ENCODE measurements at places on chromosomes 16 and 17.

GRCh38 chr16:85398688-85399582 is 214.2 kb upstream of the GSE1 start:
- DNase-seq, result no peak

DNA sequence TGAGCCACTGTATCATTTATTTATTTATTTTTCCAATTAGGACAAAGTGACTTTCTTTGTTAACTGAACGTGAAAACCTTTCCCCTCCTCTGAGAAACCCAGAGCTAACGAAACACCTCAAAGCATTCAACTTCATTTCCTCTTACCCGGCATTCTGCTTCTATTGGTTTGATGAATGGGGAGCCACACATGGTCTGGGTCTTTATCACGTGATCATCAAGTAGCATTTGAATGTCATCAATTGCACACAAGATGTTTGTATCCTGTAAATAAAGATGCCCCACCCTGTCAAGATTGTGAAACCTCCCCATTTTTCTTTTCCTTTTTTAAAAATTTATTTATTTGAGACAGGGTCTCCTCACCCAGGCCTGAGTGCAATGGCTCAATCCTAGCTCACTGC is 80.1 kb downstream of the DNAH3 start:
- no peak for DNase-seq

DNA sequence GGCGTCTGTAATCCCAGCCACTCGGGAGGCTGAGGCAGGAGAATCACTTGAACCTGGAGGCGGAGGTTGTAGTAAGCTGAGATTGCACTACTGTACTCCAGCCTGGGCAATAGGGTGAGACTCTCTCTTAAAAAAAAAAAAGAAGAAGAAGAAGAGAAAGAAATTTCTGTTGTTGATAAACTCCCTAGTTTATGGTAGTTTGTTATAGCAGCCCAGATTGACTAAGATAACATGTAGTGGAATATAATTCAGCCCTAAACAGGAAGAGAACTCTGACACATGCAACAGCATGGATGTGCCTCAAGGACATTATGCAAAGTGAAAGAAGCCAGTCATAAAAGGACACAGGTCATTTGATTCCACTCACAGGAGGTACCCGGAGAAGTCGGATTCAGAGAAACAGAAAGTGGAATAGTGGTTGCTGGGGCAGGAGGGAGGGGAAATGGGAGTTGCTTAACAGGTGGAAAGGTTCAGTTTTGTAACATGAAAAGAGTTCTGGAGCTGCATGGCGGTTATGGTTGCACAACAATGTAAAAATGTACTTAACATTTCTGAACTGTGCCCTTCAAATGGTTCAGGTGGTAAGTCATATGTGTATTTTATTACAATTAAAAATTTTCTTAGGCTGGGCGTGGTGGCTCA is 26.0 kb upstream of the PRM1 start:
- no peak for DNase-seq

GRCh38 chr17:63945784-63946439 is 13.8 kb upstream of the CD79B start:
- no peak for DNase-seq

DNA sequence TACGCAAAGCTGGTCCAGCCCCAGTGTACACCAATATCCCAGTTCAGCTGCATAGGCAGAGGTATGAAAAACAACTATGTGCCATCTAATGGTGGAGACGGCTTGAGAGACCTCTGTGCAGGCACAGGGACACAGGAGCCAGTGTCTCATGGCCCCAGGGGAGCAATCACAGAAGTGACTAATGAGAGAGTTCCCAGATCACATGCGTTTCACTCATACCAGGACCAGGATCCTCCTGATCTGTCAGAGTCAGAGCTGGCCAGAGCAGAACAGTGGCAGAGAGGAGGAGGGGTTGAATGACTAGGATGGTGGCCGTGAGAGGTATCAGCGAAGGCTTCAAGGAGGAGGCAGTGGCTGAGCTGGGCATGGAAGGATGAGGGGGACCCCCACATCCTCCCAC is 41.1 kb downstream of the TMEM132E start:
- no peak for DNase-seq

GRCh38 chr16:89741342-89742014 is 20.1 kb downstream of the ZNF276 start:
- DNase-seq, result no peak

- no peak for DNase-seq
Observed at GRCh38 chr17:2867441-2868424, 71.5 kb downstream of the RAP1GAP2 start.

GRCh38 chr16:84471966-84472365 is 32.5 kb downstream of the MEAK7 start:
- no peak for DNase-seq

GRCh38 chr17:56499799-56500388 is 93.6 kb upstream of the NOG start:
- DNase-seq, result no peak

DNA sequence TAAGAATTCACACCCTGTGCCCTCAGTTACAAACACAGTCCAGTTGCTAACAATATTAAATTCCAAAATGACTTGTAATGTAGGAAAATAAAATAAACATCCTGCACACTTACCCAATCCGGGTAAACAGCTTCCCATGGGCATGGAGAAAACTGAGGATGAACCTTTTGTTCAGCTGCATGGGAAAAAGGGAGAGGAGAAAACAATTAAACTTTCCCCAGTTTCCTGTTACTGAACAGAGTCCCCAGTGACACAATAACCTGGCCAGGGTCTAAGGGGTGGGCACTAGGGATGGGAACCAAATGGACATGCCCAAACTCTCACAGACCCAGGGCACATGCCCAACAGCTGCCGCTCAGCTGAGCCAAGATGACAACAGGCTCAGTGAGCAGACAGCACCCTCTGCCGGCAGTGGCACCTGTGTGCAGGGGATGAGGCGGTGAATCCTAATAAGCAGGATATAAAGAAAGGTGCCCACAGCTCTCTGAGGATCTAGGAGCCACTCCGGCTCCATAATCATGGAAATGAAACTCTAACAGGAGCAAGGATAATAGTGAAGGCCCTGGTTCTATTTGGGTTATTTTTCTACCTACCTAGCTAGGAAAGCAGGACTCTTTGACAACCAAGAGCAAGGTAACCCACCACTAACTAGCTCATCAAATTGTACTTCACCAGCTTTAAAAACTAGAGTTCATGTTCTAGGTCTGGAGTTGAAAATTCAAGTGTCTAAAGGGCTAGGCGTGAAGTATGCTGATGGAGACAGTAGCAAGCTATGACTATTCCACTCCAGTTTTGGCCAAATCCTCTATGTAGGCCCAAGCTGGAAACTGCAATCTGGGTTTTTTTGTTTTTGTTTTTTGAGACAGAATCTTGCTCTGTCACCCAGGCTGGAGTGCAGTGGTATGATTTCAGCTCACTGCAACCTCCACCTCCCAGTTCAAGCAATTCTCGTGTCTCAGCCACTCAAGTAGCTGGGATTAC is 58.8 kb downstream of the SMG6 start:
- DNase-seq, result no peak

GRCh38 chr17:72183194-72183685 is 62.4 kb downstream of the SOX9 start:
- DNase-seq, result no peak

- DNase-seq, result no peak
Observed at GRCh38 chr17:79803997-79804855, 7.3 kb upstream of the CBX8 start.

- DNase-seq, result no peak
Observed at GRCh38 chr17:49227436-49228261, 2.9 kb downstream of the PHOSPHO1 start.

DNA sequence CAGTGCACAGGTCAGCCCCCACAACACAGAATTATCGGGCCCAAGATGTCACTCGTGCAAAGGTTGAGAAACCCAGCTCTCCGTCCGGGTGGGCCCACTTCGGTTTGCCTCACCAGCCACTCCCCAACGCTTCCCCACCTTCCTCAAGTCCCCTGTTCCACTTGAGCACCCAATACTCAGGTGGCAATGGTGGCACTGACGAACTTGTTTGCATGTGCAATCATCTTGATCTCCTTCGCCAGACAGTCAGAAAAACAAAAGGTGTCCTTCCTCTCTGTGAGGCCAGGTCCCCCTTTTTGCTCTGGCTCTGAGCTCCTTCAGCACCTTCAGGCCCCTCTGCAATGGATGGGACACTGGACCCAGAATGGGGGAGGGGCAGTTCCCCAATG is 3.7 kb downstream of the GGA2 start:
- no peak for DNase-seq

DNA sequence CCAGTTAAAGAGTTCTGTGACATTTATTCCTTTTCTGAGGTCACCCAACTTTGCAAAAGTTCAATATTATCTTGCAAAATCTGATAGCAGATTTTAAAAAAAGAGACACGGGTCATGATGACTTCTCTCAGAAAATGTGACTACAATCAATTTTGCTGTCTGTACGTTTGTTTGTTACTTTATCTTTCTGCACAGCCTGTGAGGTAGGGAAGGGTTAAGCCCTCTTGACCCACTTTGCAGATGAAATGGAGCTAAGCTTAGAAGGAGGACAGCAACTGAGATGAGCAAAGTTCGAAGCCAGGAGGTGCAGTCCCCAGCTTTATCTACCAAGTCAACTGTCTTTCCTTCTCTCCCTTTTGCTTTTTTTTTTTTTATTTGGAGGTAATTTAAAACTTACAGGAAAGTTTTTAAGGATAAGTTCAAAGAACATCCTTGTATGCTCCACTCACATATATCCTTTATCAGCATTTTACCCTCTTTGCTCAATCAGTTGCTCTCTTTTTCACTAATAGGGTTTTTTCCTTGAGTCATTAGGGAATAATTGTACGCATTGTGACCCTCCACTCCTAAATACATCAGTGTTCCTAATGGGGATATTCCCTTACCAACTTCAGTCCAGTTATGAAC is 86.8 kb downstream of the MSI2 start:
- DNase-seq, result no peak

DNA sequence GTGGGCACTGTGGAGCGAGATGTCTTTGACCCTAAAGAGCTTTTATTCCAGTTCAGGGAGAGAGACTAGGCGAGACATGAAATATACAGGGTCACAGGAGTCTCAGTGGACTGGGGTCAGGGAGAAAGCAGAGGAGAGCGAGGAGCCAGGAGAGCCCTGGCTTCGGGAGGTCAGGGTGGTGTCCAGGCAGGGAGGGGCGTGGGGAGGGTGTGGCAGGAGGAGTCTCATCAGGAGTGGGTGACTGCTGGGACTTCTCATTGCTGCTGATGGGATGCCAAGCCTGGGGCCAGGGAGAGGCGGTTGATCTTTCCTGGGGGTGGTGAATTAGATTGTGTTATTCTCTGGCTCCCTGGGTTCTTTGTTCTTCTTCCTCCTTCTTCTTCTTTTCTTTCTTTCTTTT is 22.4 kb upstream of the USP7 start:
- DNase-seq, result no peak

DNA sequence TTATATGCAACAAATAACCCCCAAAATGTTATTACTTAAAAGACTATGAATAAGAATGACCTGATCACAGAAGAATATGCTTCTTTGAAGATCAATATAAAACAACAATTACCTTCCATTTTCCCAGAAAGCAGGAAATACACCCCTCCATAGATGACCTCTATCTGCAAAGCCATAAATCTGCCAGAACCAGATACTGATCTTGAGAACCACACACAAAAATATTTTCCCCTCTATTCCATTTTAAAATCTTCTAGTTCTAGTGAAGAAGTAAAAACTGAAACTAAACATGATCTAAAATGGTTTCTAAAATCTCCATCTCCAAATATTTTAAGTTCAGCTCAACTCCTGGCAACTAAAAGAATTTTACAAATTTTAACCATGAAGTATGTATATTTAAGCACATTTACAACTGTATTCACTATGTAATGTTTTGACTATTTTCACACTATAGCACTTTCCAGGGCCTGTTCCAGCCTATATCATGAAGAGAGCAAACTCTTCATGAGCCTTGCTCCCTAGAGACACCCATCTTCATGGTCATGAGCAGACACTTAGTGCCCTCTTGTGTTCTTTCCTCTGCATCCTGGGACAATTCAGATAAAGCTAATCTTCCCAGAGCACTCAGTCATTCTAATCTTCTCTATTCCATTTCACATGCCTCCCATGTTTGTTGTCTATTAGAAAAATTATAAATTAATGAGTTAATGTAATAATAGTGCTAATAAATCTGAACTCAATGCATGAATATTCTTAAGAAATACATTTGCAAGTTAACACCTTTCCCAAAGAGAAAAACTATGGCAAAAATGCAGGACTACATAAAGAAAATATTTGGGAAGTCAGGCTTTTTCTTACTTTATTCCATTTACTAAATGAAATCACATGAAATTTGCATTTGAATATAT is 87.0 kb downstream of the HELZ start:
- DNase-seq, result no peak

- DNase-seq, result peak; percentile 29
Observed at GRCh38 chr17:1487939-1488825, 4.3 kb downstream of the MYO1C start.

DNA sequence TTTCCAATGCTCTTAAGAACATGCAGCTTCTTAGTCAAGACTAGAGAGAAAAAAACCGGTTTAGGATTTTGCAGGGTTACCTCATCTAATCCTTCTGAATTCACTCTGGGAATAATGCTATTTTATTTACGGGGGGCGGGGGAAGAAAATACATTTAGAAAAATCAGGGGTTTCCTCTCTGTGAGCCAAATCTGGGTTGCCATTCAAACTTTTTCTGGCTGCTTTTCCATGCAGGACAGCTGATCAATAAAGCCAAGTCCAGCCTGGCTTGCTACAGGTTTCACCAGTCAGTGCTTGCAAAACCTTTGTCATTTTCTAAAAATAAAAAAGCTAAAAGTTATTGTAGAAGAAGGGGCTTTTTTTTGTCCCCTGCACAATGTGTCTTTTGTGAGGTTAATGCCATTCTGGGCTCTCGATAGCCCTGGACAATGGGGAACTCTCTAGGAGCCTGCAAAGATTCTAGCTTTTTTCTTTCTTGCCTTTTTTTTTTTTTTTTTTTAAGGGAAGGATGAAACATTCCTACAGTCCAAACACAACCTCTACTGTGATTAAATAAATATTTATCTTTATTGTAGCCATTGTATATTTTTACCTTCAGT is 13.1 kb upstream of the ZFHX3 start:
- DNase-seq, result no peak

GRCh38 chr17:10743316-10744009 is 13.6 kb upstream of the TMEM220 start:
- DNase-seq, result no peak

DNA sequence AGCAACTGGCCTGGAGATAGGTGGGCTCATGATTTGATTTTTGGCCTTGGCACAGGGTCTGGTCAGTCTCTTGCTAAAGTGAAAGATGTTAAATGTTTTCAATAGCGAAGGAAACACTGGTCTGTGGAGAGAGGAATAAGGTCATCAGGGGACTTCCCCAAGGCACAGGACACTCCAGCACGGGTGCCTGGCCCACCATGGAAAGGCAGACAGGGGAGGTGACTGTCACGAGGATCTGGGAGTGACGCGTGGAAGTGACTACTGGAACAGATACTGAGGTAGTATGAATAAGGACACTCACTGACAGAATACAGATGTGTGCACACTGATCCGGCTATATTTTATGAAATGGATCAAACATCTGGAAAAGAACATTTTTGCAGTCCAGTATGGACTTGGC is 16.7 kb upstream of the ICAM2 start:
- no peak for DNase-seq

- DNase-seq, result no peak
Observed at GRCh38 chr17:82041144-82041814, 3.8 kb upstream of the DCXR start.

Measured in cortex of kidney (tissue), 1 donor.